ENCODE measurements at places on chromosomes 11 and 22.

DNA sequence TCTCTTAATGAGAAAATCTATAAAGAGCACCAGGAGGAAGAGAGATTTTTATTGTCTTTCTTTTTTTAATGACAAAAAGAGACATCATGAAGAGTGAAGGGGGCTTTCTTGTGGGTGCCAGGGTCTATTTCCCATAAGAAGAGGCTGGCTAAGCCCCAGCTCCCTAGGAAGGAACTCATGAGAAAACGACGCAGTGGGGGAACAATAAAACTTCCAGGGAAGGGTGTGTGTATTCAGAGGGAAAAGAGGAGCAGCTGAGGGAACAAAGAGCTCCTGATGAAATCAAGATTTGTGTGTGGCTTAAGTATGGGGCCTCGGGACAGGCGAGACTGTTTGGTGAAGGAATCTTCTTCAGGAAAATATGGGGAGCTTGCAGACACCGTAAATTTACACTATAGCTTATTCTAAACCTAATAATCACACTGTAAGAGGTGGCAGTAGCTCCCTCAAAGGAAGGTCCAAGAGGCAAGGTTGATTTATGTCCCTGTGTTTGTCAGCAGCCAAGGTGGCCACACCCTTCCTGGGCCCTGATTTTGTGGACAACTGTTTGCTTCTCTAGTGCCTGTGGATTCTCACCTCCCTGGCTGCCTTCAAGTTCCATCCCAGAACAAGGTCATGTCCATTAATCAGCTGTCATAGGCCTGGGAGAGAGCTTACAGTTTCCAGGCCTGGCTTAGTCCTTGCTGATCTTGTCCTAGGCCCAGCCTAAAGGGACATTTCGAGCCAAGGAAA lies 615.7 kb downstream of the INSC start:
- no peak for DNase-seq

GRCh38 chr11:119712459-119713358 lies 16.3 kb downstream of the NECTIN1 start:
- no peak for DNase-seq

DNA sequence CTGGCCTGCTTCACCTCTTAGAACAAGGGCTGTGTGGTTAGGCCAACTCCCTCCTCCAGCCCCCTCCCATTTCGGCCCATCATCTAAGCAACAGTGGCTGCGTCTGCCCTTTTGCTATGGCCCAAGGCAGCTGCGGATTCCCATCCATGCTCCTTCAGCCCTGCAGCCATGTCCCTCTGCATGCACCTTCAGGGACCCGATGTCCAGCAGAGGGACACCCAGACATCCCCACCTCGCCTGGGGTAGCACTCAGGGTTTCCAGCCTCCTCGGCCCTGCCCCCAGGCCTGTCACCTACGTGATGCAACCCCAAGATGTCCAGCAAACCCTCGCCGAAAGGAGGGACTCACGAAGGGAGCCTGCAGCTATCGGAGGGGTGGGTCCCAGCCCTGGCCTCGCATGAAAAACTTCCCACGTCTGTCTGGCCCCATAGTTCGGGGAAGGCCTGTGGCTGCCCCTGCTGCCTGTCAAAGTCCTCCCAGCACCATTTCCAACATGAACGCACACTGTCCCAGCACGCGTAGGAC lies 194.4 kb downstream of the CTTN start:
- DNase-seq, result no peak

- DNase-seq, result no peak
Measured at GRCh38 chr11:18352581-18352980, 30.2 kb downstream of the GTF2H1 start.

GRCh38 chr11:128678024-128678423 lies 15.8 kb upstream of the FLI1 start:
- no peak for DNase-seq

GRCh38 chr11:48169717-48170116 lies 46.9 kb upstream of the OR4B1 start:
- DNase-seq, result no peak

DNA sequence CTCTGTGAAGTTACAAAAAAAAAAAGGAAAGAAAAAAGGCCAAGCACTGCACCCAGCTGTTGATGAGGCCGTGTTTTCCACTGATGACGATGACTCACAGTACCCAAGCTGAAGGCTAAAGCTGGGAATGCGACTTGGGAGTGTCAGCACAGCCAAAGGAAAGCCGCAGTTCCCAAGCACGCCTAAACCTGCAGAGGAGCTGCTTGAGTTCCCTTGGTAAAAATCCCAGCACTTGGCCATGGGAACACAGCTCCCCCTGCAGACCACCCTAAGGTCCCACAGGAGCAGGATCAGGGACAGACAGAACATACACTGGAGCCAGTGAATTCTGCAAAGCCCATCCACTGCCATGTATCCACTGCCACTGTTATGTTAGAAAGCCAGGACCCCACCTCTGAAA lies 39.9 kb downstream of the SERGEF start:
- DNase-seq, result no peak

DNA sequence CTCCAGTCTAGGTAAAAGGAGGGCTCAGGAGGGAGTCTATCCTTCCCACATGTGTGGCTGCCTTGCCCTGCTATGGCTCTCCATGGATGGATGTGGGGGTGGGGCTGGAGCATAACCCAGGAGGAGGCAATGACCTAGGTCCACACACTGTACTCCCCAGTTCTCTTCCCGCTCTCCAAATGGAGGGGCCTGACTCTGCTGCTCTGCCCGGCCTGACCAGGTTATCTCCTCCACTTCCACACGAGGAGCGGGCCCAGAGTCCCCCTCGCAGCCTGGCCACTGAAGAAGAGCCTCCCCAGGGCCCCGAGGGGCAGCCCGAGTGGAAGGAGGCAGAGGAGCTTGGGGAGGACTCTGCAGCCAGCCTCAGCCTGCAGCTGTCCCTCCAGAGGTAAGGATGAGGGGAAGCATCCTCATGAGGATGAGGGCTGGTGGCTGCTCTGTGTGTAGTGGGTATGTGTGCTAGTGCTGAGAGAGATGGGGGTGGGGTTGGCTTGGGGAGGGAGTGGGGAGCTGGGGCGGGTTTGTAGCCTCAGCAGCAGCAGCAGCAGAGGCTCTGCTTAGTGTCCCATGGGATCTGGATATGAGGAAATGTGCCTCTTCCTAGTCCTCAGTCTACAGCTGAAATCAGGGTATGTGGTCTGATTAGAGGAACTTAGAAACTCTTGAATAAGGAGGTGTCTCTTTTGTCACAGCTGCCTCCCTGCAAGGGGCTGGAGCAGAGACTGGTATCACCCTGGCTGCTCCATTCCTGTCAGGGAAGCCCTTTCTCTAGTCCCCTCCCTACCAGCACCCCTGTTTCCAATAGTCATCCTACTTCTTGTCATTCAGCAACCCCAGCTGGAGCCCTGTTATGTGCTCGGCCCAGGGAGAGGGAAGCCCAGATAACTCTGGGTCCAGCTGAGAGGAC lies 54.1 kb downstream of the CEP164 start:
- no peak for DNase-seq

DNA sequence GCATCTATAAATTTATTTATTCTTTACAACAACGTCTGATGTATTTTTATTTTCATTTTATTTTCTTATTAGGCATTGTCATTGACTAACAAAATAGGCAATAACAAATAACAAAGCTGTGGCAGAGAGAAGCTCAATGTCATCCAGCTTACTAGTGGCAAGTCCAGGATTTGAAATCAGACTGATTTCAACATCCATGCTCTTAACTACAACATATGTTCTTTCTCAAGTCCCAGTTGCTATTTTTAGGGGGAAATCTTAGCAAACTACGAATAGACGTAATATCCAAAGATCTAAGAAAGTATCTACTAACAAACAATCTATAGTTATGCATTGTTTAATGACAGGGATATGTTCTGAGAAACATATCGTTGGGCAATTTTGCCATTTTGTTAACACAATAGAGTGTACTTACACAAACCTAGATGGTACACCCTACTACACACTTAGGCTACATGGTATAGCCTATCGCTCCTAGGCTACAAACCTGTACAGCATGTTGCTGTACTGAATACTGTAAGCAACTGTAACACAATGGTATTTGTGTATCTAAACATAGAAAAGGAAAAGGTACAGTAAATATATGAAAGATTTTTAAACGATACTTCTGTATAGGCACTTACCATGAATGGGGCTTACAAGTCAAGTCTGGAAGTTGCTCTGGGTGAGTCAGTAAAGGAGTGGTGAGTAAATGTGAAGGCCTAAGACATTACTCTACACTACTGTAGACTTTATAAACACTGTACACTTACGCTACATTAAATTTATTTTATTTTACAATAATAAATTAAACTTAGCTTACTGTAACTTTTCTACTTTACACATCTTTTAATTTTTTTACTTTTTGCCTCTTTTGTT lies 151.3 kb downstream of the DLG2 start:
- no peak for DNase-seq

- no peak for DNase-seq
Measured at GRCh38 chr11:117279711-117280376, 11.3 kb upstream of the BACE1-AS start.

DNA sequence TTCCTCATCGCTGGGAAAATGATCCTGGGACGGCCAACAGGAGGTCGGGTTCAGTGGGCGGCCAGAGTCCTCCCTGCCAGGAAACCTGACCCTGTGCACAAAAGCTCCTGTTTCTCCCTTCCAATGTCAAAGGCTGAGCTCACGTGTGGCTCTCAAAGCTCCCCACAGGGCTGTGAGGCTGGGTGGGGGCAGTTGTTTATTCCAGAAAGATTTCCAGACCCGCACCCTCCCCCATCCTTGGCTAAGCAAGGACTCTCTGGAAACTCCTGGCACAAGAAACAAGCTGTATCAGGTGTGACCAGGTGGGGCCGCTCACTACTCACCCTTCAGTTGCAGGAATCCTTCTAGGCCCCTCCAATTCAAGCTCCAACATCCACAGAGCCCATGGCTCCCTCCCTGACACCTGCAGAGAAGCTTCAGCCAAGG lies 131.9 kb downstream of the SHANK2 start:
- DNase-seq, result no peak

- DNase-seq, result no peak
Measured at GRCh38 chr11:103779054-103779453, 257.4 kb upstream of the DDI1 start.

DNA sequence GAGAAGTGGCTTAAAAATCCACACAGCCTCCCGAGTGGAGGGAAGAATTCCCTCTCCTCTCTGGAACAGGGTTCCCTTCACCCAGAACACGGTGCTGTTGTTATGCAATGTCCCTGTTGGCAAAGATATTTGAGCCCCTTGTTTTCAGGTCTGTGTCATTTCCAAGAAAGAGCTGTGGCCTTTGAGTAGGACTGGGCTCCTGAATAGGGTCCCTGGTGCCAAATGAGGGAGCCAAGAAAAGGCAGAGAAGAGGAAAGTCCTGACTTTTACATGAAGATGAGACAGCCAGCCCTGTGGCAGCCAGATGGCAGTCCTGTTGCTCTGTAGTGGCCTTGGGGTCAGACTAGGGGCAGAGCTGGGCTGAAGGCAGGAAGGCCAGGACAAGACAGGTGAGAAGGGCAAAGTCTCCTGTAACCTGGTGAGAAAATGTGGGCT lies 51.2 kb upstream of the ELF5 start:
- no peak for DNase-seq

- DNase-seq, result no peak
Measured at GRCh38 chr11:83124636-83125424, 32.1 kb upstream of the PCF11 start.

GRCh38 chr22:45357490-45357889 lies 47.8 kb downstream of the FAM118A start:
- no peak for DNase-seq

DNA sequence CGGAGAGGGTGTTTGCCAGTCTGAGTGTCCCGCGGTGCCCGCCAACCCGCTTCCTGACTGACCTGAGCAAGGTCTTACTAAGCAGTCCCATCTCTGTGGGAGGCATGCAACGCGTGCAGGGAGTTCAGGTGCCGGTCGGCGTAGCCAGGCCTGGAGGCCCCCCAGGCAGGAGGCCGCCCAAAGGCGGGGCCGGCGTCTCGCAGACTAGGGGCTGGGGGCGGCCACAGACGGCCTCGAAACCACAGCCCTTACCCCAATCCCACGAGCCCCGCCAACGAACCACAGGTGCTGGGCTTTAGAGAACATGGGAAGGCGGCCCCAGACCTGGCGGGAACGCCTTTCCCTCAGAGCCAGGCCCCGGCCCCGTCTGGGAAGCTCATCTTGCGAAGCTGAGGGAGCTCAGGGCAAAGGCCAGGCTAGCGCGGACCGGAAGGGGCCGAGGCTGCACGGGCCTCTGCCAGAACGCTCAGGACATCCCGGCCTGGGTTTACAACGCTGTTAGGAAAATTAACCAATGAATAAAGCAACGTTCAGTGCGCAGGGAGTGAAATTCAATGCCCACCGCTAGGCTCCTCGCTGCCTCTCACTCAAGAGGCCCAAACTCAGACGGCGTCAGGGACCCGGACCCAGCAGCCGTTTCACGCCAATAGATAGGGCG lies 2.1 kb upstream of the MTFP1 start:
- DNase-seq, result no peak

DNA sequence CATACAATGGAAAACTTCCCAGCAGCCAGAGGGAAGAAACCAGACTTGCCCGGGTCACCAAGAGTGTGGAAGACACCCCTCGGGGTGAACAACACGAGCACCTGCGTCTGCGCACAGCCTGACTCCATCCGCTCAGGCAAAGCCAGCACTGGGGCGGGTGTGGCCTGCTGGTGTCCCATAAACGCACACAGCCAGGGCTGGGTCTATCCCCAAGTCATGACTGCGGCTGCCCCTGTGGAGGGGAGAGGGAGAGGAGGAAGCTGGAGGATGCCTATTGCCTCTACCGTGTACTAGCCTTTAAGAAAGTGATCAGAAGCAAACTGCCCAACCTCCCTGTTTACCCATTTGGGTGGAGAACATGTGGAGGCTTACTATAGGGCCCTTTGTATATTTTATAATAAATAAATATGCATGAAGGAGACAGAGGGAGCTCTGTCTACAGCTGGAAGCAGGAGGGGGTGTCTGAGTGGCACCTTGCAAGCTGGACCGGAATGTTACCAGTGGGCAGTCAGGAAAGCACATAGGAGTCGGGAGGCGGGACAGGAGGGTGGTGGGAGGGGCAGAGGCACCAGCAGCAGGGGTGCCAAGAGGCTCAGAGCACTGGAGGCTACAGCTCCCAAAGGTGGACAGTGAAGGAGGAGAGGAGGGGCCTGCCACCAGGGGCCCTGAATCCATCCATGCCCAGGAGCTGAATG lies 79.6 kb downstream of the PHF21B start:
- no peak for DNase-seq

DNA sequence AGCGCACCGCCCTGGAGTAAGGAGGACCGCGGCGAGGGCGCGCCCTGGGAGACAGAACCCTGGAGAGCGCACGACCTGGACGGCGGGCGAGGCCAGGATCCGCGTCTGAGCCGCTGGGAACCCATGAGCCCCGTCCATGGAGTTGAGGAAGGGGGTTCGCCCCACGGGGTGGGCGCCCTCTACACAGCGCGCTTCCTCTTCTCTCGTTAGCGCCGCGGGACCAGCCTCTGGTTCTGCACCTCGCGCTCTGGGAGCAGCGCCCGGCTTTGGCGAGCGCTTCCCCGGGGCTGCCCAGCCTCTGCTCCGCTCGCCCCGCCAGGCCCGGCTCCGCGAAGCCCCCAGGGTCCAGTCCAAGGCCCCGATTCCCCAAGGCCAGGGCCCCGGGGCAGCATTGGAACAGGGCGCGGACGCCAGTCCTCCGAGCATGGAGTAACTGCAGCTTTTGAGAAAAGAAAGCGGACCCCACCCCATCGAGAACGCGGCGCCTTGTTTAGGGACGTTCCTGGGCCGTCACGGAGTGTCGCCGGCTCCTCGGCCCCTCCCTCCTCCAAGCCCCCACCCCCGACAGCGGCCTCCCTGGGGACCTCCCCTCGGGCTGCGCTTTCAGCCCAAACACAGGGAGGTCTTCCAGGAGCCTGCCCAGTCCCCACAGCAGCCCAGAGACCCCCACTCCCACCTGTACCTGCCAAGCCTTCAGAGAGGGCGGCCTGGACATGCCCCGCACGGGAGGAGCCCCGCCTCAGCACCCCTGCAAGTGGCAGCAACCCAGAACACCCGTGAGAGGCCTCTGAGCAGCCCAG lies 56.2 kb downstream of the BRD1 start:
- no peak for DNase-seq

- DNase-seq, result no peak
Measured at GRCh38 chr22:50198624-50199017, 2.2 kb upstream of the SELENOO start.

All from stimulated activated CD4-positive, alpha-beta T cell treated with anti-CD3 and anti-CD28 coated beads, Interleukin-1b, Interleukin-23, amount 100 ng/mL, for 24 hours (primary cell).